ENCODE measurements at places on chromosomes 2 and 18. TPM values are rescaled to one million over a fixed set of nuclear protein-coding genes. Genes with fewer than 3 reads are reported as not detected.

DNA sequence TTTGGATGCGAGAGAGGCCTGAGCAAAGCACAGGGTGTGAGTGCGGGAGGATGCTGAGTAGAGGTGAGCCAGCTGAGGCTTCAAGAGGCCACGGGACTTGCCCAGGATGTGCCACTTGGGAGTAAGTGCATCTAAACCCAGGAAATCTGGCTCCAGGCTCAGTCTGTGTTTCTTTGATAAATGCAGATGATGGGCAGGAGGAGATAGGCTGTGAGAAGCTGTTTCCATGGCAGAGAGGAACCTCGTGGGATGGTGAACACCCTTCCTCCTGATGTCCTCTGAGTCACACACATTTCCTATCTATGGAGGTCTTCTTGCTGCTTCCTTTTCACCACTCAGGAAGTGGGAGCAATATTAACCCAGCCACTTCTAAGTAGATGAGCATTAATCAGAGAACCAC is 38.4 kb upstream of the CELF4 start:
- H3K36me3 ChIP-seq: no peaks in the 10 kb centered on the region
- no peak overlapping the region for H3K27ac ChIP-seq
- no peaks in the 10 kb centered on the region for H3K4me1 ChIP-seq
- no peak for DNase-seq
- no peak overlapping the region for H3K4me3 ChIP-seq
- H3K27me3 ChIP-seq: no peaks in the 10 kb centered on the region

DNA sequence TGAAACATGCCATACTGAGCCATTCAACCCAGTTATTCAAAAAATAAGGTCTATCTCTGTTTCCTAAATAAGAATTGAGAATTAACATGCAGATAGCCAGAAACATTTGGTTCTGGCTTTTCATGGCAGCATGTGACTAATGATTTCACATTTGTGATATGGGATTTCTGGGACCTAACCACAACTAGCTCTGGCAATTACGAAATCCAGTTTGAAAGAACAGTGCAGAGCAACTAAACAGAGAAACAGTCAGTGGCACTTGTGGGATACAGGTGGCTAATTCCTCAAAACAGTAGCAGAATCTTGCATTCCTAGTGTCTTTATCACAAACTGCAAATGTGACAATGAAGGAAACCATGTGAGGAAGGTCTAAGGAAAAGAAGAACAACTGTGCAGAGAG is 637.8 kb upstream of the CHAC2 start:
- H3K36me3 ChIP-seq: no peaks in the 10 kb centered on the region
- no peak overlapping the region for H3K4me3 ChIP-seq
- H3K27me3 ChIP-seq: no peaks in the 10 kb centered on the region
- no peak overlapping the region for H3K27ac ChIP-seq
- H3K4me1 ChIP-seq: no peaks in the 10 kb centered on the region

DNA sequence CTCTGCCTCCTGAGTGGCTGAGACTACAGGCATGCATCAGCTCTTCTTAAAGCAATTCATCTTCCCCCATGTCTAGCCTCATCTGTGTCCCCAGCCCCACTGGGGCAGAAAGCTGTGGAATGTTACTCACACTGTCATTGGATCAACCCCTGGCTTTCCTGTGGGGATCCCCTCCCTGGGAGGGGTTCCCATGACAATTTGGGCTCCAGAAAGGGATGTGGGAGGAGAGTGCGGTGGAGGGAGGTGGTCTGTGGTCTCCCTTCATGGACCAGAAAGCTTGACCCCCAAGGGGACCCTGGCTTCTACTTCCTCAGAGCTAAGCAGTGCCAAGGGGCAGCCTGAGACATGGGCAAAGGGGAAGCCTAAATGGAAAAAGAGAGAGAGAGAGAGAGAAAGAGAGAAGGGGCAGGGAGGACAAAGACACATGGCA is 1.3 kb downstream of the NGEF start:
- H3K27ac ChIP-seq: no peak overlapping the region
- no peaks in the 10 kb centered on the region for H3K4me1 ChIP-seq
- H3K27me3 ChIP-seq: no peaks in the 10 kb centered on the region
- H3K4me3 ChIP-seq: no peak overlapping the region
- DNase-seq: no peak
- no peaks in the 10 kb centered on the region for H3K36me3 ChIP-seq

GRCh38 chr2:181231886-181232621 is 225.1 kb upstream of the ITGA4 start:
- H3K27me3 ChIP-seq: no peaks in the 10 kb centered on the region
- no peaks in the 10 kb centered on the region for H3K4me1 ChIP-seq
- H3K27ac ChIP-seq: no peak overlapping the region
- H3K4me3 ChIP-seq: no peak overlapping the region
- H3K36me3 ChIP-seq: no peaks in the 10 kb centered on the region

Gene MOB4
- 18.7 TPM for total RNA-seq

Gene CXCR4
- 6.2 TPM for total RNA-seq

All from ovary (tissue), 10 donors.